Body of pancreas (tissue), 4 donors: ENCODE measurements at places on chromosomes 11 and 22. TPM values are rescaled to one million over a fixed set of nuclear protein-coding genes. Genes with fewer than 3 reads are reported as not detected.

The DRD4 gene
- total RNA-seq: 3.0 TPM

- DNase-seq: no peak
Measured at GRCh38 chr11:60743058-60743457, 13.6 kb upstream of the MS4A15 start.

DNA sequence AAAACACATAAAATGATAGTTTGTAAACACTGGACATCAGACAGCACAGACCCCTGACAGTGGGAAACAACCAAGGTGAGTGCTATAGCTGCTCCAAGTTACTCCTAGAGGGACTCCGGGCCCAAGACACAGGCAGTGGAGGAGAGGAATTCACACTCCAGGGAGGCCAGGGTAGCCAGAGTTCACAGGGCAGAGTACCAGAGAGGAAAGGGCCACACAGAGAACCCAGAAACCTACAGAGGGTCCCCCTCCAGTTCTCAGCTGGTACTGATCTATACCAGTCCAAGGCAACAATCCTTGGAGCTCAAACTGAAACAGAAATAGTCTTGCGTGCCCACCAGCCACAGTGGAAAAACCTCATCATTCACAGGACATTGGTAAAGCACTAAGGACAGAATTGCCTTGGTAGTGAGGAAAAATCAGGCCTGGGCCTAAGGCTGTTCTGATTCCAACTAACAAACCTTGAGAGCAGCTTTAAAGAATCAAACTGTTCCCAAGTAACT lies 7.6 kb downstream of the VPS37C start:
- no peak for DNase-seq

DNA sequence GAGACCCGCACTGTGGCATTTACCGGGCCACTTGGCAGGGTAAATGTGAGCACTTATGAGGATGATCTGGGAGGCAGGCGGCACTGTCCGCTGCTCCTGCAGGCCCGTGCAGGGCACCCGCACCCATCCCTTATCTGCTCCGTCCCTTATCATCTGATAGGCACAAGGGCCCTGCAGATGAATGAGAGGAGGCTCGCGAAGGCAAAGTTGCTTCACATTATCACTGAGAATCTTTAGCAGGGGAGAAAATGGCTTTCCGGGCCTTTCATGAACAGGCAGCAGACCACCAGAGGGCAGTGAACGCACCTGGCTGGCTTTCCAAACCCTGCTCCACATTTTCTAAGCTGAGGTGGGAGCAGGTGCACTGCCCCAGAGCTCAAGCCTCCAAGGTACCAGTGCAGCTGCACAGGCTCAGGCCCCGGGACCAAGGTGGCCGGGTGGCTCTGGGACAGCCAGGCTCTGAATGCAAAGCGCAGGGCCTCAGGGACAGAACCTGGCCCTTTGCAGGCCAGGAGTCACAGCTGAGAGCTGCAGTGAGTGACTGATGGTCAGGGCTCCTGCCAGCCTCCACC lies 165.6 kb downstream of the SHANK2 start:
- peak; percentile 42 for DNase-seq

The MMP8 gene
- not detected for total RNA-seq

DNA sequence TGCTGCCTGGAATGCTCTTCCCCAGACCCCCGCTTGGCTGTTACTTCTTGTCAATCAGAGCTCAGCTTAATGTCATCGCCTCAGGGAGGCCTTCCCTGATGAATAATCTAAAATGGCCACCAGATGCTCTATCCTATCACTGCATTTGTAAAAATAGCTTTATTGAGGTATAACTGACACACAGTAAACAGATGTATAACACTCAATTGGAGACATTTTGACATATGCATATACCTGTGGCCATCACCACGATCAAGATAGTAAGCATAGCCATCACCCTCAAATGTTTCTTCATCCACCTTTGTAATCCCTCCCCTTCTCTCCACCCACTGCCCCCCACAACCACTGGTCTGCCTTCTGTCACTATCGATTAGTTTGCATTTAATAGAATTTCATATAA lies 36.6 kb upstream of the NECTIN1 start:
- no peak for DNase-seq

GRCh38 chr22:49243335-49243734 lies 584.3 kb downstream of the BRD1 start:
- no peak for DNase-seq

DNA sequence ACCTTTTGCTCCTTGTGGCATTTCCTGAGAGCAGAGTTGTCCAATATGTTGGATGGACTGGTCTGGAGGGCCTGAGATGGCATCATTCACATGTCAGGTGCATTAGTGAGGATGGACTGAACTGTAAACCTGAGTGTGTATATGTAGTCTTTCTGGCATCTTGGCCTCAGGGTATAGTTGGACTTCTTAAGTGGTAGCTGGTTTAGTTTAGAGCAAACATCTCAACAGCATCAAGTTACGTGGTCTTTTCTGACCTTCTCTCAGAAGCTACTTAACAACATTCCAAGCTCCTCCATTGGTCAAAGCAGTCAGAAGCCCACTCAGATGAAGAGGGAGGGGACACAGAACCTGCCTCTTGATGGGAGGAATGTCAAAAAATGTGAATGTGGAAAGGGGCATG lies 829.9 kb downstream of the METTL15 start:
- no peak for DNase-seq

- DNase-seq: no peak
Measured at GRCh38 chr11:46210856-46211255, 66.6 kb upstream of the CREB3L1 start.

The CATSPERZ gene
- total RNA-seq: 2.3 TPM

GRCh38 chr11:61090982-61091372 lies 11.3 kb upstream of the CD5 start:
- DNase-seq: no peak

The POTEH gene
- total RNA-seq: not detected
